ENCODE measurements at places on chromosomes 1 and 21.
A peak's percentile ranks its signal among the peaks of the same experiment; 100 is the strongest.

GRCh38 chr21:32523988-32524719 is 61.2 kb downstream of the TCP10L start:
- DNase-seq = no peak

GRCh38 chr1:40553017-40553416 is 21.6 kb downstream of the ZNF684 start:
- DNase-seq = no peak

GRCh38 chr1:2513939-2514652 is 12.3 kb downstream of the PANK4 start:
- DNase-seq = no peak

- DNase-seq = peak; percentile 63
These were observed at the start of gene CNN3 for GRCh38 chr1:94926915-94927404. Gene CNN3 (minus strand): TSS chr1:94927110. CDS start chr1:94926894, 216 bp downstream.

- no peak for DNase-seq
These were observed 4.2 kb downstream of the KISS1 start for GRCh38 chr1:204192046-204192445.

GRCh38 chr1:201299968-201300367 is 16.7 kb downstream of the PKP1 start:
- DNase-seq = no peak

DNA sequence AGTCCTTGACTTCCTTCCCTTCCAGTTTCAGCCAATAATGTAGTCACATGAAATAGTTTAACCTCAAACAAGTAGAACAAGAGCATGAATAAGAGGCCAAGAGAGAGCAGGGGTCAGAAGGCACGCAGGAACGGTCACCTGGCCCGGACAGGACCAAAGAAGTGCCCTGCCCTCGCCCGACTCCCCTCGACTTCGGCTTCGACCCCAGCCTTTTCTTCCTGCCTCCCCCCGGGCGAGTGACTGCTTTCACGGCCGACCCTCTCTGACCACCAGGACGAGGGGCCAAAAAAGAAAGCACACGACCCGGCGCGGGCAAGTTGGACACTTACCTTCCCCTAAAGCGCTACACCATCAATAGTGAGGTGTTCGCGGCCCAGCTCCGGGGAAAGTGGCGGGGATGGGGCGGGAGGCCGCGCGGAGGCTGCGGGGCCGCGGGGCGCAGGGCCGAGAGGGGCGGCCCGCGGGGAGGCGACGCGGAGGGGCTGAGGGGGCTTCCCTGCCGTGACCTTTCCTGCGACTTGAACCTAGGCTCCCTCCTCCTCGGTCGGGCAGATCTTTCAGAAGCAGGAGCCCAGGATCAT is 519 bp downstream of the RERE start:
- DNase-seq = peak; percentile 12

- DNase-seq = no peak
These were observed 15.5 kb upstream of the CELA3B start for GRCh38 chr1:21961337-21961736.

DNA sequence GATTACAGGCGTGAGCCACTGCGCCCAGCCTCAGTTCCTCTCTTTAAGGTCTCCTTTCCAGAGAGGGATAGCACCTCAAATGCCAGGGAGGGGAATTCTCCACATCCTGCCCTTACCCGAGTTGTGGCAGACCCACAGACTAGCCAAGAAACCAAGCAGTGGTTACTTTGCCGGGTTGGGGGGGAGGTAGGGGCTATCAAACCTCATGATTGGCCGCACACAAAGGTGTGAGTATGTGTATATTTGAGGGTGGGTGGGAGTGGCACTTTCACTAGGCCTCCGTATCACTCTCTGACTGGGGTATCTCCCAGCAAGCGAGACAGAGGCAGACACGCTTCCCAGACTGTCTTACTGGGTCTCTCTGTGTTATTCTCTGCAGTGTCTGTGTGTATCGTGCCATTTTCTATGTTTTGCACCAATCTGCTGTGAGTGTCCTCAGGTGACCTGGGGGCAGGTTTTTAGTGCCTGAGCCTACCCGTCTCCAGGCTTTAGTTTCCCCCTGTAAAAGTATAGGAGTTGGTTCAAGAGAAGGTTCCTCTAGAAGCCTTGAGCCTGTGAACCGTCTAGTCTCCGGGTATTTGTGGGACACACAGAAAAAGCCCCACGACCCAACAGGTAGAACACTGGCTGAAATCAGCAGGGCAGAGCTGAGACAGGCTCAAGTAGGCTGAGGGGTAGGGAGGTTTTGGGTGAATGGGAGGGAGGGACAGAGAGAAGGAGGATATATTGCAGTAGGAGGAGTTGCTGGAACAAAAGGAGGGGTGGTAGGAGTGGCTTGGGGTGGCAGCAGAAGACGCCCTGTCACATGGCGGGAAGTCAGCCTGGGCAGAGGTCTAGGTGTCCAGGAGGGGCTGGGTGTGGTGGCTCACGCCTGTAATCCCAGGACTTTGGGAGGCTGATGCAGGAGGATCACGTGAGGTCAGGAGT is 10.3 kb downstream of the LMNA start:
- DNase-seq = no peak
